ENCODE measurements at places on chromosomes 6 and 20.

- no peak for DNase-seq
Measured at GRCh38 chr6:5639193-5639592, 367.5 kb downstream of the NRN1 start.

DNA sequence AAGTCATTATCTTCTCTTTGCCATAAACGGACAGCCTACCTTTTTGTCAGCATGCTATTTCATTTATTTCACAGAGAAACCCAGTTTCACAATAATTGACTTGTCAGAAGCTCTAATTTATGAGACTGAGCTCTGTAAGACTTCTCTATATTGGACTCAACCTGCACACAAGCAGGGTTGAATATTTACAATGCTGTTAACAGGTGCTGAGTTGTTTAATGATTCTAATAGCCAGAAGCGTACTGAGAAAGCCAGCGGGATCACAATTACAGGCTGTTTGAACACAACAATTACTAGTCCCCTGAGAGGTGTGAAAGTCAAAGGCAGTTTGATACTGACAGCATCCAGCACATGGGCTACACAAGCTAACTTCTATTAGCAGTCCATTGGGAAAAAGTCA is 128.2 kb upstream of the SIM1 start:
- no peak for DNase-seq

- peak; percentile 93 for DNase-seq
Measured at GRCh38 chr6:32796848-32797776, 19.7 kb downstream of the HLA-DOB start.

DNA sequence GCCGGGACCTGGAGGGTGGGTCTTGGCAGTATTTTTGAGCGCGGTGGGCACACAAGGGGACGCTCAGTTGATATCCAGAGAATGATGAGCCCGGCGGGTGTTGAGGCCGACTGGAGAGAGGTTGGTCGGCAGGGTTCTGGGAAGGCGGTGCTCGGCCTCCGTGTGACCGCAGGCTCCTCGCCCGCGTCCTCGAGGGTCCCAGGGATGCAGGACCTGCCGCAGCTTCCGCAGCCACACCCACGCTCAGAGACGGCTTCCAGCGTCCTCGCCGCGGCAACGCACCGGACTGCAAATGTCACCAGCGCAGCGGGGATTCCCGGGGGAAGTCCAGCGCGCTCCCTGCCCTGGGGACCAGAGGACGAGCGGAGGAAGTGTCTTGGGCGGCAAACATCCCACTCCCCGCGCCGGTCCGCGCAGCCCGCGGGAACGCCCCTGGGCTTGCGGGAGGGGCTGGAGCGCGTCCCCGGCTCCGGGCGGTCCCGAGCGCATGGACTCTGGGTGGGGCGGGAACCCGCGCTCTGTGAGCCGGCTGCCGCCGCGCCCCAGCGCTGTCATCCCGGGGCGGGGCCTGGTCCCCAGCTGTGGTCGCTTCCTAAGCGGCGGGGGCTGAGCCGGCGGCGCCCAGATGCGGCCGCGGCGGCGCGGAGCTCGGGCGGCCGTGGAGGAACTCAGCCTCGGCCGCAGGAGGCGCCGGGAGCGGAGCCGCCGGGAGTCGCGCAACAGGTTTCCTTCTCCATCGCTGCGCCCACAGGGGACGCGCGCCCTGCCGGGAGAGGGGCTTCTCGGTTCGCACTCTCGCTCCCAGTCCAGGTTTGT is at the start of gene STX11:
Gene STX11 (plus strand): TSS at position 624 of the 816 bp plus-strand sequence. CDS start 36,111 bp downstream, outside the sequence.
- peak; percentile 93 for DNase-seq

- peak; percentile 93 for DNase-seq
Measured at GRCh38 chr6:2998998-2999617, 586 bp upstream of the NQO2 start.

DNA sequence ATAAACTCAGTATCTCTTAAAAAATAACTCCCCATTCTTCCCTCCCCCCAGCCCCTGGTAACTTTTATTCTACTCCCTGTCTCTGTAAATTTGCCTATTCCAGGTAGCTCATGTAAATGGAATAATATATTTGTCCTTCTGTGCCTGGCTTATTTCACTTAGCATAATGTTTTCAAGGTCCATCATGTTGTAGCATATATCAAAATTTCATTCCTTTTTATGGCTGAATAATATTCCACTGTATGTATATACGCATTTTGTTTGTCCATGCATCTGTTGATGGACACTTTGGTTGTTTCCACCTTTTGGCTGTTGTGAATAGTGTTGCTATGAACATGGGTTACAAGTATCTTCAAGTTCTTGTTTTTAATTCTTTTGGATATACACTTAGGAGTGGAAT is 13.0 kb downstream of the PERP start:
- no peak for DNase-seq

- no peak for DNase-seq
Measured at GRCh38 chr6:143614235-143614634, 63.5 kb upstream of the PHACTR2 start.

GRCh38 chr20:1809611-1810510 is 85.3 kb upstream of the SIRPA start:
- DNase-seq: no peak

DNA sequence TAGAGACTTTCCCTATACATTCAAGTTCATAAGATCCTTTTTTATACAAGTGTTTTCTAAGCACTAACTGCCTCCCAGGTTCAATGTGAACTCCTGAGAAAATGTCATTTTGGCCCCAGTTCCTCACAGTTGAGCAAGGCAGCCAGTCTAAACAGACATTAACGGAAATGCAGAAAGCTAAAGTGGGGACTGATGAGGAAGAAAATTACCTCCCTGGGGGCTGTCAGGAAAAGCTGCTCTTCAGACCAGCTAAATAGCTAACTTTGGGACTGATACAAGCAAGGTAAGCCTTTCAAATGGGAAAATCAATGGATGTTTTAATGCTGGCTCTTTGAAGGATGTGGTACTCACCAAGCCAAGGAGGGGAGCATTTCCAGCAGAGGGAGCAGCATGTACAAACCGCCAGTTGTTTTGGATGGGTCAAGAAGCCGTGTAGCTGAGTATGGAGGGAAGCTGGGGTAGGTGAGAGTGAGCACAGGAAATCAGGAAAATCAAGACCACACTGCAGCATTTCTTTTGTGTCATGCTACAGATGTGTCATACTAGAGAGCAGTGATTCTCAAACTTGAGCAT is 180.8 kb upstream of the CHD6 start:
- DNase-seq: no peak

DNA sequence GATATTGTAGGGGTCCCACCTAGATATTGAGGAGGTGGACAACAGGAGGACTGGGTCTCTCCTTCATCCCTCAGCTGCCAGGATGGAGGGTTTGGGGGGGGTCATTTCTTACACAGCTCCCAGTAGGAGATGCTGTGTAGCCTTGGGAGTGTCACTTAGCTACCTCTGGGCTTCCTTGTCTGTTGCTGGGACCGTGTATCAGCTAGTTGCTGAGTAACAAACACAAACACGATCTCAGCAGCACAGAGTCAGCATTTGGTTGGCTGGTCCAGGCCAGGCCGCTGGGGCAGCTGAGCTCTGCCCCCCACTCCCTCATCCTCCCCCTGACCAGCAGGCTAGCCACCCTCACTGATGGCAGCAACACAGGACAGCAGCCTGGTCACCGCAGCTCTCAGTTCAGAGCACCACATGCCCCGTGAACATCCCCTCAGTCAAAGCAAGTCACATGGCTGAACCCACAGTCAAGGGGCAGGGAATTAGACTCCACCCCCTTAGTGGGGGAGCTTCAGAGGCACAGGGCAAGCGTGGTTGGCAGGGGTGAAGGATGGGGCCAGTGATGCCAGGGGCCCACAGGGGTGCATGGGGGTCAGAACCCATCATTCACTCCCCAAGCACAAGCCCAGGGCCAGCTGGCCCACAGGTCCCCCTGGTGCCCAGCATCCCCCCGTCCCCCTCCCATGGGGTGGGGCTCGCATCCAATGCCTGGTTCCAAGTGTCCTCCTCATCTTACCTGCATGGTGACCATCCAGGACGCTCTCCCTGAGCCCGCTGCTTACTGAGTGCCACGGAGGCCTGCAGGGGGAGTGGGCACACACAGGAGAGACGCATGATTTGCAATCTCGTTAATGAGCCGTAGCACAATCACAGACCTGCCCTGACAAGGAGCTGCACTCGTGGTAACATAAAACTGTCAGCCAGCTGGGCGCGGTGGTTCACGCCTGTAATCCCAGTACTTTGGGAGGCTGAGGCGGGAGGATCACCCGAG is 112.4 kb downstream of the TAF4 start:
- peak; percentile 70 for DNase-seq

GRCh38 chr6:149242883-149243282 is 74.6 kb upstream of the TAB2 start:
- no peak for DNase-seq

DNA sequence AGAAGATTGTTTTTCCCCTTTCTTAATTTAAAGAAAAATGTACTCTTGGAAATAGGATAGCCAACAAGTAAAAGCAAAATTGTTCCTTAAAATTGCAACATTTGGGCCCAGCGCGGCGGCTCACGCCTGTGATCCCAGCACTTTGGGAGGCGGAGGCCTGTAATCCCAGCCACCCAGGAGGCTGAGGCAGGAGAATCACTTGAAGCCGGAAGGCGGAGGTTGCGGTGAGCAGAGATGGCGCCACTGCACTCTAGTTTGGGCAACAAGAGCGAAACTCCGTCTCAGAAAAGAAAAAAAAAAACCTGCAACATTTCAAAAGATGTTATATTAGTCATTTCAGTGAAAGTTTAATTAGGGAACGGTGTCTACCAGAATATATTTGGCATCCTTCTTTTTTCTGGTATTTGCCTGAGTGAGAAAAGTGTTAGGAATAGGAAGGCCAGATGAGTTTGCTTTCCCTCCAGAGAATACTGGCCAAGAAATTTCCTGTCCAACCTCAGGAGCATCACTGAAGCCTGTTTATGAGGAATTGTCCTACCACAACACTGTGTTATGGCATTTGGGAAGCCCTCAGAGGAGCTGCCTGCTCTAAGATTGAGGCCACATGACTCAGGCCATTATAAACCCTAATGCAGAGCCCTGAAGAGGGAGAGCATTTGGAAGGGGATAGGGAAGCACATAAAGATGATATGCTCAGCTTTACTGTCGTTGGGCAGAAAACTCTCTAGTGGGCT is 1.2 kb upstream of the GJA1 start:
- DNase-seq: no peak

DNA sequence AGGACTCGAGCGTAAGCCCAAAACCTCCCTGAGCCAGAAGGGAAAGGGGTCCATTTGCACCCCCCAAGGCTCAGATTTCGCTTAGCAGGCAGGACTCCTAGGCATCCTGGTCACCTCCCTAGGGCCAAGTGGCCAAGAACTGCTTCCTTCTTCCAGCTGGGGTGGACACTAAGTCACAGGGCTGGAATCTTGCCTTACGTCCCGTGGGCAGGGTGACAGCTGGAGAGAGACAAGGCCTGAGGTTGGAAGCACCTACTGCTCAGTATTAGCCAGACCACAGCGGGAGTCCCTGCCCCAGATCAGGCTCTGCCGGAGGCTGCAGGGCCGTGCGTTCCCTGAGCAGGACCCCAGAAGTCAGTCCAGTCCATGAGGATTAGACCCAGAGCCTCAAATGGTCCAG is 19.7 kb downstream of the LAMA5 start:
- DNase-seq: no peak

GRCh38 chr20:20603339-20603990 is 109.0 kb downstream of the RALGAPA2 start:
- no peak for DNase-seq

- no peak for DNase-seq
Measured at GRCh38 chr20:37204056-37204455, 24.7 kb upstream of the MROH8 start.

GRCh38 chr20:47031004-47031403 is 136.4 kb downstream of the EYA2 start:
- DNase-seq: no peak

DNA sequence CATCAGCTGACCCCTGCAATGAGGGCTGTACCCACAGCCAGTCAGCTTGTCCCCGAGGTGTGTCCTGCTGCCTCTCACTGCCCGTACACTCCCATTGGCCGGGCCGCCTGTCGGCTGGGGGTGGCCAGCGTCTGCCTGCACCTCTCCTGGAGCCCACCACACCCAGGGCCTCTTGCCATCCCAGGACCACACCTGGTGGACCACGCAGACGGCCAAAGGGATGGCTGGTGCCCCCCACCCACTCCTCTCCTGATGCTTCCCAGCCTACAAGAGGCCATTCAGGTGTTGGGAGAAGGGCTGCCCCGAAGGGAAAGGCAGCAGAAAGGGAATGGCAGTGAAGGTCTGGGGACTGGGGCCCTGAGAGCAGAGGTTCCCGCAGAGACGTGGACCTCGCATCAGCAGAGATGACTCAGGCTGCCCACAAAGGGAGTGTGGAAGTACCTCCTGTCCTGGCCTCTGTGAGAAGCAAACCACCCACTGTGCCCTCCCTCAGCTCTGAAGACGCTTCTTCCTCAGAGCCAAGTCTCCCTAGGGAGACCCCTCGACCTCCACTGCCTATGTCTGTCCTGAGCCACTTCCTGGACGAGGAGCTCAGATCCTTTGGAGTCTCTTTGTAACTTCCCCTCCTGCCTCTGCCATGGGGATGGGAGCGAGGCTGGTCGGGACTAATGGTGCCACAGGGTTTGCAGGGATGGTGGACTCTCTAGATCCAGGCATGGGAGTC is 60.9 kb downstream of the PYGB start:
- DNase-seq: peak; percentile 77

DNA sequence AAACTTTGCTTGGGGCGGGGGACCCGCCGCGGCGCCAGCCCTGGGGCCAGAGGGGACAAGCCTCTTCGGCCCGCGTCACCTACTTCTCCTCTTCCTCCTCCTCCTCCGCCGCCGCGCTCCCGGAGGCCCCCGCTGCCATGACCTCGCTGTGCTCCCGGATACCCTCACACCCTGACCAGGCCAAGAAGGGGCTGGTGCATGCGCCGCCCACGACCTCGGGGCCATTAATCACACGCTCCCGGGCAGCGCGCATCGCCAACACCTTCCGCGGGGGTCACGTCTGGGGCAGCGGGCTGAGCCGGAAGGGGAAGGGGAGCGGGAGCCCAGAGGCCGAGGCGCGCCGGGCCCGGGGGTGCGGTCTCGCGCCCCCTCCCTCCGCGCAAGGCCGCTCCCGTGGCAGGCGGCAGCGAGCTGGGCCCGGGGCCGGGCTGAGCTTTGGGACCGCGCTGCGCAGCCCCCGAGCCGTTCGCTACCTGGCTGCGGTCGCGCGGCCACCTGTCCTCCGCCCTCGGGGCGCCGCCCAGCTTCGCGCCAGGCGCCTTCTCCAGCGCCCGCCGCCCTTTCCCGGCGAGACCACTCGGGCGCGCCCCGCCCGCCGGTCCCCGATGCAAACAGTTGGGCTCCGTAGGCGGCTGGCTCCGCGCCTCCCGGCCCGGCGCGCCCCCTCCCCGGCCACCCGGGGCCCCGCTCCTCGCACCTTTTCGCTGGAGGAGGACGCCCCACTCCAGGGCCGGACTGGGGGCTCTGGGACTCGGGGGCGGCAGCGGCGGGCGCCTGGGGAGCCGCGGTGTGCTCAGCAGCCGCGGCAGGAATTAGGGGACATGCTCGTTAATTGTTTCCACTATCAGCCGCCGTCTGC is 575 bp upstream of the CNR1 start:
- DNase-seq: peak; percentile 81

- no peak for DNase-seq
Measured at GRCh38 chr20:62540504-62540903, 64.7 kb upstream of the GATA5 start.

DNA sequence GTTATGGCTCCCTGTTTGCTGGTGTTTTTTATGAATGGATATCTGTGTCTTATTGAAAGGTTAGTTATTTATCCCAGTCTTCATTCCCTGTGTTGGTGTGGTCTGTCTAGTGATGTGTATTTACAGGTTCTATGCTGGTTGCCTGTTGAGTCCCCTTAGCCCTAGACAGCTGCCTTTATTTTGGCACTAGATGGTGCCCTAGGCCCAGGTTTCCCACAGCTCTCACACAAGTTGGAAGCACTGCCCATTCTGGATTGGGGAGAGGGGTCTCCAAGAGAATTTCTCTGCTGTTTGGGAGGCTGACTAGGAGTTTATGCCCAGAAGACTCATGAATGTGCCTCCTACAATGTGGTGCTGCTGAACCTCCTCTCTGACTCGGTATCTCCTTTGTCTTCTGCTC is 12.4 kb downstream of the GRM1 start:
- DNase-seq: no peak

Data from posterior vena cava (tissue), 2 donors.